ENCODE measurements at places on chromosomes 3 and 15. TPM values are rescaled to one million over a fixed set of nuclear protein-coding genes. Genes with fewer than 3 reads are reported as not detected.

IVD gene
- total RNA-seq = 27.0 TPM

PTPN23 gene
- total RNA-seq = 15.0 TPM

FBXL2 gene
- total RNA-seq = 43.8 TPM

NLGN1 gene
- total RNA-seq = 61.0 TPM

ALS2CL gene
- total RNA-seq = 1.5 TPM

GJD2 gene
- total RNA-seq = 2.2 TPM

TRPM1 gene
- total RNA-seq = not detected

ISLR2 gene
- total RNA-seq = 176 TPM

SCAANT1 gene
- not detected for total RNA-seq

GASK1A gene
- total RNA-seq = 4.9 TPM

SAMD7 gene
- total RNA-seq = not detected

SCAMP5 gene
- total RNA-seq = 49.2 TPM

PLA2G4F gene
- total RNA-seq = not detected

EPHB3 gene
- 3.7 TPM for total RNA-seq

NR2E3 gene
- not detected for total RNA-seq

AGBL1 gene
- 0.98 TPM for total RNA-seq

BFSP2 gene
- total RNA-seq = 0.25 TPM

GPR156 gene
- total RNA-seq = 4.2 TPM

VEPH1 gene
- 14.3 TPM for total RNA-seq

SPRED1 gene
- 49.9 TPM for total RNA-seq

GOLGA6D gene
- under 0.01 TPM for total RNA-seq

STX19 gene
- total RNA-seq = not detected

SNURF gene
- total RNA-seq = 18.2 TPM

CPNE9 gene
- 0.49 TPM for total RNA-seq

PDCD6IP gene
- total RNA-seq = 58.3 TPM

NMD3 gene
- total RNA-seq = 51.4 TPM

SPSB4 gene
- total RNA-seq = 7.6 TPM

BSN gene
- 14.3 TPM for total RNA-seq

Measured in temporal lobe (tissue), 4 donors.